ENCODE measurements at places on chromosomes 5 and 9.
A peak's percentile ranks its signal among the peaks of the same experiment; 100 is the strongest.

DNA sequence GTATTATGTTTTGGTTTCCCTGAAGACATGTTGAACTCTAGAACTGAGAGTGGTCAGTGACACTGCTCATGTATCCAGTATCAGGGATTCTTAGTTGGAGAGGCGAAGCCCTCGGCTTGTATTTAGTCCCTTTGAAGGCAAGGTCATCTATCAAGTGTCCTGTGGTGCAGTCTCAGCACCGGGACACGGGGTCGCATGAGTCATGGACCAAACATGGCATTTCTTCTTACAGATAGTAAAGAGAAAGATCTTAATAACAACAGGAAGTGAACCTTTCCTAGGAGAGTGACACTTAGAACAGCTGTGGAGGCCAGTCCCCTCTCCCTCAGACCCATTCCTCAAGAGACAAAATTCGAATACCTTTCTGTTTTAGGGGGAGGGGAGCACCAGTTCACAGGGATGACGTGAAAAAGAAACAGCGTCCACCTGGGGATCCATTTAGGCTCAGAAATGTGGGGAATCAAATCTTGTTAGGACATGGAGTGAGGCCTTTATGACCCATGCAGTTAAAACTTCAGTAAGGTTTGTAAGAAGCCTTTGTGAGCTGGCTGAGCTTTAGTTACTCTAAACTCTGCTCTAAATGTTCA lies 86.5 kb downstream of the ADGRV1 start:
- no peak for DNase-seq

DNA sequence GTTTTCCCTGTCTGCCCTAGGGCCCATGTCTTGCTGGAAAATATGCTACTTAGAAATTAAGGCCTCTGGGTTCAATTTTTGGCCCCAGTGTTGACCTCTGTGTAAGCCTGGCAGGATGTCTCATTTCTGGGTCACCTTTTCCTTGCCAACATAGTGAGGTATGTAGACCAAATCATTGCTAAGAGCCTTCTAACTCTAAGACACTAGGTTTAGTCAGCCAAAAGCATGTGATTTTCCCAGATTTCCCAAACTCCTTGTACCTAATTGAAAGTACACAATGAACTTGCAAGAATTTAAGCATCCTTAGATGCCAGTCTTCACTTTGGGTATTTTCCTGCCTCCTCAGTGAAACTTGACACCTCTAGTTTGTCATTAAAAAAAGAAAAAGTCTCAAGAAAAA lies 77.0 kb downstream of the GALNT10 start:
- no peak for DNase-seq

DNA sequence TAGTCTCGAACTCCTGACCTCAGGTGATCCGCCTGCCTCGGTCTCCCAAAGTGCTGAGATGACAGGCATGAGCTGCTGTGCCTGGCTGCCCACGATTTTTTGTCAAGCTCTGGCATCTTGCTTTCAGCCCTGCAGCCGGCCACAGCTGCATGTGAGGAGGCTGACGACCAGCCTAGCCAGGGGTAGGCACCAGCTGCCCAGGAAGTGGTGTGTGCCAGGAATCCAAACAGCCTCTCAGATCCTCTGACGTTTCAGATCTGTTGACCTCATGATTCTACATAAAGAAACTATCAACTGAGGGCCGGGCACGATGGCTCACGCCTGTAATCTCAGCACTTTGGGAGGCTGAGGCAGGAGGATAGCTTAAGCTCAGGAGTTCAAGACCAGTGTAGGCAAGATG lies 19.0 kb downstream of the DYNC2I2 start:
- DNase-seq = no peak

DNA sequence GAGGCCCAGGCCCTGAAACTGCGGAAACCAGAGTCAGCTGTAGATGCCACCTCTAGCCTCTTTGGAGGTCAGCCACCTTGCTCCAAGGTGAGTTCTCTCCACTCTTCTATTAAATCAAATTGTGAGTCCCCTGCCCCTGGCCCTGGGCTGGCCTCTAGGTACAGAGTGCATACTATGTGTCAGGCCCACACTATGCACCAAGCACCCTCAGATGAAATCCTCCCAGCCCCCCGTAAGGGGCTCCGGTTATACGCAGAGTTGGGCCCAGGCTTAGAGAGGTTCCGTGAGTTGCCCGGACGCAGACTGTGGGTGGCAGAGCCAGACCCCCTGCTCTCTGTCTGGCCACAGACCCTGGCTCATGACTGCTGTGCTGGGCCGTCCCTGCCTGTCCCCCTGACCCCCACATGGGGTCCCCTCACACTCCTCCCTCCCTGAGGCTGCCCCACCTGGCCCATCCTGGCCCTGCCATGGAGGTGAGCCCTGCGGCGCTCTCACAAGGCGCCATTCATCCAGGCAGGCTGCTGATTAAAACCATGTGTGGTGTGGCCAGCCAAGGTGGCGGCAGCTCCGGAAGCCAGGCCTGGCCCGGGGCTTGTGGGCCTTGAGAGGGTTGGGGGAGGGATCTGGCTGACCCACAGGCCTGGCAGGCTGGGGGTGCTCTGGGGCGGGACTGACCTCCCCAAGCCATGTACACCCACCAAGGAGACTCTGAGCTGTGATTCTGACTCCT lies 65.5 kb upstream of the SYNPO start:
- no peak for DNase-seq

- peak; percentile 41 for DNase-seq
These were observed 27.1 kb upstream of the SLC6A19 start for GRCh38 chr5:1174122-1174936.
